M059J (cell line): ENCODE measurements at places on chromosomes 6 and 20.

GRCh38 chr6:6131492-6132109 lies 124.9 kb upstream of the NRN1 start:
- peak; percentile 34 for DNase-seq

- DNase-seq: peak; percentile 48
Observed at GRCh38 chr20:41306061-41306727, 11.3 kb downstream of the ZHX3 start.

DNA sequence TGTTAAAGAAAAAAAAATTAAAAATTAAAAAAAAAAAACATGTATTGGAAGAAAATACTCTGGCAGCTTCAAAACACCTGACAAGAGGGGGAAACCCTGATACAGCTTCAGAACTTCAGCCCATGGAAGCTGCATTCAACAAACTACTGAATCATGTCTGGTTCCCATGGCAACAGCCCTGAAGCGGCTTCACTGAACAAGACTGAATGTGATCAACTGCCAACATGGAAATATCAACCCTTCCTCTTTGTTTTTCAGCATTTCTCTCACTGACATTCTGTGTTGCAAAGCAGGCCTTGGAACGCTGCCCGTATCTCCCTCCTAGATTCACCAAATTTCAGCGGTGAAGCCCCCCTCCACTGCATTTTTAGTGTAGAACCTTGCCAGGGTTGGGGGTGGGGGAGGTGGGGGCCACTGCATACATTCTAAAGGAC lies 91.3 kb upstream of the SHLD1 start:
- DNase-seq: peak; percentile 98

DNA sequence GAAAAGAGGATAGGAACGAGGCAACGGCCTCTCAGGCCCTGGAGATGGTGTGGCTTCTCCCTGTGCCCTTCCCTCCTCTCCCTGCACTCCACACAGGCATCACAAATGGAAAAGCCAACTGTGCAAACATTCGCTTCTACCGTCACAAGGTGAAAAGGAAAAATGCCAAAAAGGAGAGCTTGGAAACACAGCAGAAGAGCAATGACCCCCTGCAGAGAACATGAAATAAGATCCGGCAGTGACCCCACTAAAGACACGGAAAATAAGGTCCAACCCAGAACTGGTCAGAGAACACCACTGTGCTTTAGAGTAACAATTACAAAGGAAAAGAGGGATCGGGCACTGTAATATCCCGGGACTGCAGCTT lies 63.0 kb downstream of the SLC22A23 start:
- no peak for DNase-seq

- no peak for DNase-seq
Observed at GRCh38 chr6:38708496-38708895, 5.6 kb upstream of the GLO1 start.

GRCh38 chr6:158850807-158851115 lies 31.6 kb upstream of the EZR start:
- no peak for DNase-seq

- DNase-seq: peak; percentile 72
Observed at GRCh38 chr6:29631860-29632731, 887 bp downstream of the GABBR1 start.

DNA sequence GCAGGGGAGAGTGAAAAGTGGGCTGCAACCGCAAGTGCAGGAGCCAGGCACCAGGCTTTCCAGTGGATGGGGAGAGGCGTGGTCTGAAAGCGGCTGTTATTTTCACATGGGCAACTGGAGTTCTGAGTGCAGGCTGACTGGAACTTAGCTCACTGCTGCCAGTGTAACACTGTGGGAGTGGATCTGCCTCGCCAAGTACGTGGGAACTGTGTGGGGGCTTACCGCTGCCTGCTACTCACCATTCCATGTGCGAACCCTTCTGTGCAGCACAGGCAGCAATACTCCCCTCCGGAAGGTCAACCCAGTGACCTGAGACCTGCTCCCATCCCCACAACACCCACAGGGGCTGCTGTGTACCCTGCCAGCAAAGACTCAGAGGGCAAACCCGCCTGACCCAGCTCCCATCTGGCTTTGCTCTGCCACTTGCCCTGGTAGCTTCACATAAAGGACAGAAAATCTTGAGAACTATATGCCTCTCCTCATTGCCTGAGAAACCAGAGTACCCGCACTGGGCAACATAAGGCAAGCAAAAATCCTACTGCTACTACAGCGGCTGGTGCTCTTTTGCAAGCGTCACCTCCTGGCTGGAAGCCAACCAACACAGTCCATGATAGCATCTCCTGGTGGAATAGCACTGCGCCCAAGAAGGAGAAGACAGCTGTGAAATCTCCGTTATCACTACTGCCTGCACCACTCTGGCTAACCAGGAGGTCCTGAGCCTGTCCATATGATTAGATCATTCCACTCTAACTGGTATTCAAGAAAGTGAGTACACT lies 54.4 kb upstream of the SIRPG start:
- DNase-seq: peak; percentile 47

DNA sequence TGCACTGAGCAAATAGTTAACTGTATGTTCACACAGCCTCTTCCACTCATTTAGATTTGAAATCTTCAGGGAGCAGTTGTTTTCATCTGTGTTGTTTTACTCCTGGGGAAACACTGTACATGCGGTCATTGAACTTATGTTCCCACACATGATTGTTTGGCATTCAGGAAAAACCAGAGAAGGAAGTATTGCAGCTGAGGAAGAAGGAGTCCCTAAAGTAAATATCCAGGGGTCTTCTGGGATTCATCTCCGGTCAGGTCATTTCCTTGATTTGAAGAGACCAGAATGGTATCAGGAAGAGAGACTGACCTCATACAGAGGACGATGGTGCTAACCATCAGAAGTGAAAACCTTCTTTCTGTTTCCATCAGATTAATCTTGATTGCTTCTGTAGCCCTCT lies 52.5 kb downstream of the DCBLD1 start:
- no peak for DNase-seq

DNA sequence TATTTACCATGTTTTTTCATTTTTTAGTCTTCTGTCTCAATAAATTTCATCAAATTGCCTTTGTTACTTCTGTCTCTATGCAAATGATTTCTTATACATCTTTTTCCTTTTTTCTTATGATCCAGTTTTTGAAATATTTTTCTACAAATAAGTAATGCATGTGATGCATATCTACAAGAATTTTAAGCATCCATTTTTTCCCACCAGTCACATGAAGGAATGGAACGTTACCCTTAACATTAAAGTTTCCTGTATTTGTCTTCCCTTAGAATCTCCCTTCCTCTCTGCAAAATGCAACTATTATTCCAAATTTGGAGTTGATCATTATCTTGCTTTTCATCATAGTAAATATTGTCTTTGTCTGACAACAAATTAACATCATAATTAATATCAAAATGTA lies 35.5 kb downstream of the PSMB9 start:
- DNase-seq: no peak

DNA sequence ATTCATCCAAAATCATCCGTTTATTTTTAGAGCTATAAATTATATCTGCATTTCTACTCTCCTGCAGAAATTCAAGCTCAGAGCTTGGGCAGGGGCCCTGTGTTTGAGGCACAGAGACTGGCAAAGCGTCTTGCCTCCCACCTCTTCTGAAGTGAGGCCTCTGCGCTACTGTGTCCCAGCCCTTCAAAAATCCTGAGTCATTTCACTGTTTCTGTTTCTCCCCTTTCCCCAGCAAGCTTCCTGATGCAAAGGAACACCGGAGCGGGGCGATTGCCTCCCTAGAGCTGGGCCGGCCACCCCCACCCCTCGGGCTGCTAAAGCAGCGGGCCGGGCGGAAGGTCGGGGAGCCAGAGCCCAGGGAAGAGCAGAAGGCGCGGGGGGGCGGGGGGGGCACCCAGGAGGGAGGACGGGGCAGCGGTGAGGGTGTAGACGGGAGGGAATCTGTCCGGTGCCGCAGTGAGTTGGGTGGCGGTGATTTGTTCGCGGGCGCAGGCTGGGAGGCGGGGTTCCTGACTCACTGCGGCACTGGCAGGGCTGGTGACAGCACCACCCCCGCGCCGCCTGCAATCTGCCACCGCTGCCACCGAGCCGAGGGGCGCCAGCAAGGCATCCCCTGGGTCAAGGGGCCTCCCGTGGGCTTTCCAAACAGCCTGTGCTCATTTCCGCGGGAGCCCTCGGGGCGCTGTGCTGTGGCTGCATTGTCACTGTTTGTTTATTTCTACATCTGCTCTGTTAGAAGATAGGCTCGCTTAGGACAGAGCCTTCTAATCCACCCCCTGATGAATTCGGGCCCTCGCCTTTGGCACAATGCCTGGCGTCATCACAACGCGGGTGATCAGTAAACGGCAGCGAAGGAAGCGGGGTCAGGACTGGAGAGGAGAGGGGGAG lies 46.5 kb upstream of the SNAP25 start:
- peak; percentile 93 for DNase-seq

GRCh38 chr6:135209803-135210202 lies 28.7 kb downstream of the MYB start:
- DNase-seq: peak; percentile 54

DNA sequence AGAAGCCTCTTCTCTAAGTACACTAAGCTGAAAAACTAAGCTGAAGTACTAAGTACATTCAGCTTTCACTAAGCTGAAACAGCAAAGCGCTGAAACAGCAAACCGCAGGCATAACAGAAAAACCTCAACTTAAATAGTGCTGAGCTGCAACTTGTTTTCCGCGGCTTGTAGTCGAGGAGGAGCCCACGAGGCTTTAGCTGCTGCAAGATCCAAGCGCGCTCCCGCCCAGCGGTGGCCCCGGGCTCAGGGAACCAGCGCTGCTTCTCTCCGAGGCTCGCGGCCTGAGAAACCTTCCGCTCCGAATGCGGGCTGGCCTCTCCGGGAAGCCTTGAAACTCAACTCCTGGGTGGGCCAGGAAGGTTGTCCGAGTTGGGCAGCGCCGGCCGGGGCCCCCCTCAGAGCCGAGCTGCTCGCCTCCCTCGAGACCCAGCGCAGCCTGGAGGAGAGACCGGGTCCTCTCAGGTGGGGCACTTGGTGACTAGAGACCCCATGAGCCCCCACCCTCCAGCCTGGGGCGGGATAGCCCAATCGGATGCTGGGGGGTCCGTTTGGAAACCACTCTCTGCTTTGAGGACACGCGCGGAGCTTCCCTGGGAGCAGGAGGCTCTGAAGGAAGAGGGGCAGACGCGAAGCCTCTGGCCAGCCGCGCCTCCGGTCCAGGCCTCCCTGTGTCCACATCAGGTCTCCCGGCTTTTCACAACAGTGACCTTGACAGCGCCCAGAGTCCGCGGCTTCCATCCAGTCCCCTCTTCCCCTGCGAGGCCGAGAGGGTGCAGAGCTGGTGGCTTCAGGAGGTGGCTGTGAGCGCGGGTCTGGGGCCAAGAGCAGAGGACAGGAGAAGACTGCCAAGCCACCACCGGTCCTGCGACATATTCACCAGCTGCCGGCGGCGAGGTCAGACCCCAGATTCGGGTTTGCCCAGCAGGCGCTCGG lies 38.1 kb upstream of the HLA-E start:
- DNase-seq: peak; percentile 80

DNA sequence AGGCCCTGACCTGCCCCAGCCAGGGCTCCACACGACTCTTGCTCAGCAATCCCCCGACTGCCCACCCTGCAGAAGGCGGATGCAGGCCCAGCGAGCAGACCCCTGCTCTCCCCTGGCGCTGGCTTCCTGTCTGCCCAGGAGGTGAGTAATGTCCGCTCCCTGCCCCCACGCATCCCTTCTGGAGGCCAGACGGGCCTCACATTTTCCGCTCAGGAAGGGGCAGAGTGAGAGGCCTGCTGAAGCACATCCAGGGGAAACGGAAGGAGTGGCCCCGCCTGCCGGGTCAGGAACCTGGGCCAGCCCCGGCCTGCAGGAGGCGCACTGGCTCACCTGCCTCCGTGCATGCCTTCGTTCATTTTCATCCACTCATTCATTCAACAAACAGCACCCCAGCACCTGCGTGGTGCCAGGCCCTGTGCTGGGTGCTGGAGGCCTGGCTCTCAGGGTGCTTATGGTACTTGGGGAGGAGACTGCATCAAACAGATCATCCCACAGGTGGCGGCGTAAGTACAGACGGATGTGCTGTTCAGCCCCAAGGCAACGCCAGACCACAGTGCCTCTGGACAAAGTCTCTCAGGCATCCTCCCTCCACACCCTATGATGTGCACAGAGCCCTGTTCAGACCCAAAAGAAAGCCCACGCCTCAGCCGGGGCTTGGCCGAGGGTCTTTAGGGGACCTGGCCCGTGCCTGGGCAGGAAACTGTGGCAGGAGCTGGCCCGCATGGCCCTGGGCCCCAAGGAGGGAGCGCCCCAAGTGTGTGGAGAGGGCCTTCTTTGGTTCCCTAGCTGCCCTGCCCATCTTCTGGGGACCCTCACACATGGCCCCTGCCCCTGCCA lies 112.1 kb downstream of the ASXL1 start:
- peak; percentile 54 for DNase-seq

DNA sequence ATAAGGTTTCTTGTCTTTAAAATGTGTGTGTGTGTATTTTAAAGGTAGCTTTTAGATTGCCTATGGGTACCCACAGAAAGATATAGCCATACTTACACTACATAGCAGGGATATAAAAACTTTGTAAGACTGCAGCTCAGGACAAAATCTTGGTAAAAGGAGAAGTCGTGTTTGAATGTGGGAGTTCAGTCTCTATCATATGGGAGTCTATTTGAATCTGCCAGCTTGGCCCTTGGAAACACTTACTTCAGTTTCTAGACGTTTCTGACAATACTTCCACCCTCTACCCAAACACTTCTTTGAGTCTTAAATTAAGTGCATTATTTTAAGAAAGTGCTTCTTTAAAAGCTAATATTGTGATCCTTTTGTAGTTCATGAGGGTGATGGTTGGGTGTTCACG lies 155.7 kb downstream of the CARMIL1 start:
- no peak for DNase-seq

- peak; percentile 98 for DNase-seq
Observed at GRCh38 chr20:44018259-44018941, 103.7 kb downstream of the TOX2 start.

GRCh38 chr6:15505463-15505918 lies 157.3 kb downstream of the DTNBP1 start:
- DNase-seq: no peak

DNA sequence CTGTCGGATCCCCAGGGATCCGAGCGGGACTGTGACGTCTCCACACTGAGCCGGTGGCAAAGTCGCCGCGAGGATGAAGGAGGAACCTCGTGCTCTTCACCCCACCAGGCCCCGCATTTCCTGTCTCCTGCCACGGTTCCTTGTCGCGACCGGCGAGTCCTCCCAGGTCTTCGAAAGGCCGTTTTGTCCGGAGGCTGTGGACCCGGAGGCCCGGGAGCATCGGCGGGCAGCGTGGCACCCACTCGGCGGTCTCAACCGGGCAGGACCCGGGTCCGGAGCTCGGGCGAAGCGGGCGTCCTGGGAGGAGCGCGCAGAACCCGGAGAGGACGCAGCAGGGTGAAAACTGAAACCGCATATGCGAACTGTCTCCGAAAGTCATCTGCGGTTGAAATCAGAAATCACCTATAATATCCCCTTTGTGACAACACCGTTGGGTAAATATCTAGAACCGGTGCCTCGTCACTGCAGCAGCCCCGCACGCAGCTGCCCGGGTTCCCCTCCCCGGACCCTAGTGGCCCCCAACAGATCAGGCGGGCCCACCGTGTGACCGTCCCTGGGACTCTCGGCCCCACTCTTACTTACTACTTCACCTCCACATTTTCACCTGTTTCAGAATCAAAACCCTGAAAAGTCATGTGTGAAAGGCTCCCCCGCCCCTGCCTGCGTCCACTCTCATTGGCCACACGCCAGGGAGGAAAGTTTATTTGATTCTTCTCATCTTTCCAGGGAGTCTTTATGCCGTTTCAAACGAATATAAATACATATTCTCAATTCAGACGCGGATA lies 3.1 kb upstream of the ULBP2 start:
- peak; percentile 42 for DNase-seq

- no peak for DNase-seq
Observed at GRCh38 chr6:18028332-18028731, 40.9 kb upstream of the KIF13A start.
